ENCODE measurements at places on chromosomes 7 and 10.

DNA sequence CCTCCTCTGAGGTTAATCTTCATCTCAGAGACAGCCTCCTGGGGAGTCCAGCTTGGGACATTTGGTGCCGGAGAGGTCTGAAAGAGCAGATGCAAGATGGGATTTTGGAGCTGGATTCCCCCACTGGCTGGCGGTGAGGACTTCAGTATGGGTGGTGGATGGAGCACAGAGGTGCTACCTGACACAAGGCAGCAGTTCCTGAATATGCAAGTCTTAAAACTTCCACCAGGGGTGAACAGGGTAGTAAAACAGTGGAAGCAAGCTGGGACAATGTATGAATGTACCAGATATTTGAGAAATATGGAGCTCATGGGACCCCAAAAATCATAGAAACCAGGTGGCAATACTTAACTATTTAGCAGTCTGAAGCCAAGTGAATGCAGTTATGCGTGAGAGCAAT, 4.8 kb upstream of the TAF3 start:
- DNase-seq, result no peak

- DNase-seq, result no peak
Observed at GRCh38 chr7:33874943-33875342, 30.4 kb upstream of the BMPER start.

- no peak for DNase-seq
Observed at GRCh38 chr7:45967591-45968157, 46.6 kb upstream of the IGFBP3 start.

DNA sequence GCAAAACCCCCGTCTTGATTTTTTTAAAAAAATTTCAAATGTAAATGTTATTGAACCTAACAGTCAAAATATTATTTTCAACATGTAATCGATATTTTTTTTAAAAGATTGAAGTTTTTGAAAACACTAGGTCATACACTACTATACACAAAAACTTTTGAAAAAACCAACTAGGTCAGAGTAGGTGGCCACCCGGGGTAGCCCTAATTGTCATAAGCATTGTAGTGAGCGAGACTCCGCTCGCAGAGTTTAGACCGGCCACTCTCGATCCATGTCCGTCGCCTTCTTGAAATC, 417 bp downstream of the RFC2 start:
- no peak for DNase-seq

GRCh38 chr10:119596537-119597404, at the start of gene TIAL1:
Gene TIAL1, minus strand, starts transcription at chr10:119596964. Its CDS starts 499 bp downstream, at chr10:119596465.
- peak; percentile 85 for DNase-seq

- DNase-seq, result no peak
Observed at GRCh38 chr10:35352097-35352496, 15.8 kb downstream of the CCNY start.

DNA sequence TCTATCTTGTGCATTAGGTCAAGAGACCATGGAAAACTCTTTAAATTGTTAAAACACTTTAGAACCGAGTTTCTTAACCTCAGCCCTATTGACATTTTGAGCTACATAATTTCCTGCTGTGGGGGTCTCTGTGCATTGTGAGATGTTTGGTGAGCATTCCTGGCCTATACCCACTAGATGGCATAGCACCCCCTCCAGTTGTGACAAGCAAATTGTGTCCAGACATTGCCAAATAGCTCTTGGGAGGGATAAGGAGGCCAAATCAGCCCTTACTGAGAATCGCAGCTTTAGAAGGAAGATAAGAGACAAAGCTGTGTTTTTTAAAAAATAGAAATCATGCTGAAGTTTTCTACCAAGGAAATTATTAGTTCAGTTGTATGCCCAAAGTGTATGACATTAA, 1158.5 kb upstream of the C7orf33 start:
- DNase-seq, result no peak

- DNase-seq, result no peak
Observed at GRCh38 chr7:155850766-155851678, 38.8 kb upstream of the SHH start.

DNA sequence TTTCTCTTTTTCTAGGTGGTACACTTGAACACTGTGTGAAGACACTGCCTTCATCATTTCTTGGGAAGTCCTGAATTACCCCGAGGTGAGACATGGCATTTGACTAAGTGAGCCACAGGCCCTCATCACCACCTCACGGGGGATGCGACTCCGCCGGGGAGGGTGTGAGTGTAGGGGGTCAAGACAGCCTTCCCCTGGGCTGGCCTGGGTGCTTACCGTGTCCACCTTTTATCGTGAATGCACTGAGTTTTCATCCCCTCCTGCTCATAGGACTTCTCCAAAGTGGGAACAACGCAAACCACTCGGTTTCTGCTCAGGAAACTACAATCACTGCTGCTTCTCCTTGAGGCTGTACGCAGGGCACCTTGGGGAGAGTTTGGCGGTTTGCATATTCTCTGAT, 176.9 kb downstream of the SH2D4B start:
- no peak for DNase-seq

DNA sequence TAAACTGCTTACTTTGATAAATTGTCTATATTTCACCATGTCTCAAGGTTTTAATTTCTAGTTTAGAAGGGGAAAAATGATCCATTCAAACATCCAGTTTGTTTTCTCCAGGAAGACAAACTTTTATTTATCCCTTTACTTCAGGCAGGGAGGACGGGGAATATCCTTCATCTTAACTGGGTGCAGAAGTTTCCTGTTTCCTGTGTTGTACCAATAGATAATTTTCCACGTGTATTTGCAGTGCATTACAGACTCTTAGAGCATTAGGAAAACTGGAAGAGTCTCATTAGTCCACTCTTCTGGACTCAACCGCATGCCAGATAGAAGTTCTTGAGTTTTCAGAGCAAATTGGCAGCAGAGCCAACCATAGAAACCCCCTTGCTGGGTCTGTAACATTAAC, 39.4 kb upstream of the PIP4K2A start:
- DNase-seq, result no peak
